Neural progenitor cell (in vitro differentiated cells): ENCODE measurements at places on chromosomes 7 and 10.

DNA sequence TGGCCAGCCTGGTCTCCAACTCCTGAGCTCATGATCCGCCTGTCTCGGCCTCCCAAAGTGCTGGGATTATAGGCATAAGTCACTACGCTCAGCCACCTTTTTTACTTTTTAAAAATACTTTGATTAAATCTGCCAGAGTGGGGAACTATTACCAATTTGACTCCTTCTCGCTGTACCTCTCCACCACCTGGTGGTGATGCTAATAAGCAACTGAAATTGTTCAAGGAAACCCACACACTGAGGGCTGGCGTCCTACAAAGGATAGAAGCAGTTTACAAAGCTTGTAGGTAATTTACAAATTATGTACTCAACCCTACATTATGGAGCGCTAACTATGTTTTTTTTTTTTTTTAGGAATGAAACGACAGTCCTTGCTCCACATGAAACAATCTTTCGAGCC, 111.1 kb downstream of the CPED1 start:
- peak; percentile 28 for DNase-seq

- no peak for DNase-seq
Measured at GRCh38 chr10:75450075-75450445, 18.6 kb downstream of the LRMDA start.

- peak; percentile 58 for DNase-seq
Measured at GRCh38 chr7:150382123-150382843, 3.2 kb downstream of the ZNF775 start.

DNA sequence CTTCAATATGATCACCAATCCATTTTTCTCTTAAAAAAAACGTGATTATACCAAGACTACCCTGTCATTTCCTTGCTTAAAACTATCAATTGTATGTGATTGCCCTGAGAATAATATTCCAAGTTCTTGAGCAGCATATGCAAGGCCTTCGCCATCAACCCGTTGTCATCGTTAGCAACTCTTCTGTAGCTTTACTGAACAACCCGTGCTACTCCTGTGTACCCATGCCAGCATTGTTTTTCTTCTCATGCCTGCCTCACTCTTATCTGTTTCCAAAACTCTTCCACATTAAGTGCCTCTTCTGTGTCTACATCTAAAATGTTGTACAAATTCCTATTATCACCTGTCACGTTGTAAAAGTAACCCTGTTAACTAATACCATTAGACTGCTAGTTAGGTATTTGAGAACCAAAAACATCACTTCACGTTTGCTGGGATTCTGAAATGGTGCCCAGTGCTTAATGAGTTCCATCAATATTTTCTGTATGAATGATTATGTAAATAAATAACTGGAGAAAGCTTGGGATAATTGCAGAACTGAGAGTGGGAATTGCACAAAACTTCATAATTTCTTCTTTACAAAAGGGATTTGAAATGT, 10.5 kb downstream of the CAV2 start:
- no peak for DNase-seq

DNA sequence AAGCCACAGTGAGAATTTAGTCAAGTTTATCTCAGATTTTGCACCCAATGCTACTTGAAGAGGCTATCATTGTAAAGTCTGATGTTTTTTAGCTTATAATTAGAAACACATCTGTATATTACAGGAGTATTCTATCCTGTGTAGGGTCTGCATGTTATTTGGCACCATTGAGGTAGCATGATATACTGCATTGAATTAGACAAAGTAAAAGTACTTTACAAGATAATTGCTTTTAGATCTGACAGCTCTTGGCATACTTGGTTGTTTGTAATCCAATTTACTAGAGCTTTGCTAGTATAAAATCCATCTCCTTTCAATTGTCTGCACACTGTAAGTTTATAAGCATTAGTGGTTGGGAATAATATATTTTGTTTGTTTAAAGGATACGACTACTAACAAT, 714.3 kb downstream of the ANKRD7 start:
- no peak for DNase-seq
